ENCODE measurements at places on chromosomes 1 and 21.

DNA sequence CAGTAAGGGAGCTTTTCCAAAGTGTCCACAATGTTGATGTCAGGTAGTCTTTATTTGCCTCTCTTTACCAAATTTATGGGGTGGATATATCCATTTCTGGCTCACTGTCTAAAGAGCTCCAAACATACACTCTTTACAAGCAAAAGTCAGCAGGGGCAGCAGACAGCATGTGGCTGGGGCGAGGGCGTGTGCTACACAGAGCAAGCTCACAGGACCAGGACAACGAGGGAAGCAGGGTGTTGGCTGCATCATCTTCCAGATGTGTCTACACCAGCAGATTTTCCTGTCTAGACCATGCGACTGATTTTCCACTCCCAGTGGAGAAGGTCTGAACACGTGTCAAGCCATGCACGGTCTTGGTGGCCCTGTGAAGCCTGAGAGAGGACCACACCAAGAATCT lies 123.8 kb downstream of the TRABD2B start:
- DNase-seq, result no peak

DNA sequence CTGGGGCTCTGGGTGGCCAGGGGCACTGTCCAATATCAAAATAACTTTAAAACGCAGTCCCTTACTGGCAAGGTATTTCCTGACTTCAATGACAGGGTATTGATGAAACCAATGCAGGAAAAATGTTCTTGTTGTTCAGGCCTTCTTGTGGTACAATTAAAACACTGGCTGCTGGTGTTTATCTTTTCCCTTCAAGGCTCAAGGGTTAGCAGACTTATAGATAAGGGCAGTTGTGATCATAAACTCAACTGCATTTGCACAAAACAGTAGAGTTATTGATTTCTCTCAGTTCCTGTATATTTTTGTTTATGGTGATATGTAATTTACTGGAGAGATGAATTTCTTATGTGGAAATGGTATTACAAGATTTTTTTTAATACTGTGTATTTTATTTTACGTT lies 2.7 kb upstream of the CD84 start:
- DNase-seq, result no peak

DNA sequence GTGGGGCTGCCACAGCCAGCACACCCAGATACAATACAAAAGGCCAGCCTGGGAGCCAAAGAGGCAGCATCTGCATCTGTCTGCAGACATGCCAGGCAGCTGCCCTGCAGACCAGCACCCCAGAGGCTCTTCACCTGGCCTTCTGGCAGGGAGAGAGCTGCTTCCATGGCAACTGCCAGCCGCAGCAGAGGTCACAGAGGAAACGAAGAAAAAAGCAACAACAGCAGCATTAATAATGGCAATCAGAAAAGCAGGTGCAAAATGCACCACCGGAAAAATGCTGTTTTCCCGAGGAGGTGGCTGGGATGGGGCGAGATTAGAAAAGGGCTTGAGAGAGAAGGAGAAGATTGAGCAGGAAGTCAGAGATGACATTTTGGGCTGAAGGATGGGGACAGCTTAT lies 309.5 kb downstream of the PCP4 start:
- no peak for DNase-seq

DNA sequence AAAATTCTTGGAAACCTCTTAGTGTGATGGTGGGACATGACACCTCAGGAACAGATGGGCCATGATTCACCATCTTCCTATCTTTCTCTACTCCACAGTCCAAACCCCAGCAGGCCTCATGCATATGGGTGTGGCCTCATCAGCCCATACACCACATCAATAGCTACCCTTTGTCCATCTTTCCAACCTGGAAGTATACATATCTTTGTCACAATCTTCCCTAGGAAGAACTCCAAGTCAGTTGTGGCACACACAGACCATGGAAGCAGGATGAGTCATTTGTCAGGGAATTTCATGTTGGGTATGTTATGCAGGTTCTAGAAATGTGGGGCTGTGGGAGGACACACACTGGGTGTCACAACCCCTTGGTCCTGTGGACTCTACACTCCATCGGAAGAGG lies 30.5 kb upstream of the CLCA4 start:
- no peak for DNase-seq

GRCh38 chr21:45695086-45695485 lies 51.6 kb downstream of the PCBP3 start:
- no peak for DNase-seq

DNA sequence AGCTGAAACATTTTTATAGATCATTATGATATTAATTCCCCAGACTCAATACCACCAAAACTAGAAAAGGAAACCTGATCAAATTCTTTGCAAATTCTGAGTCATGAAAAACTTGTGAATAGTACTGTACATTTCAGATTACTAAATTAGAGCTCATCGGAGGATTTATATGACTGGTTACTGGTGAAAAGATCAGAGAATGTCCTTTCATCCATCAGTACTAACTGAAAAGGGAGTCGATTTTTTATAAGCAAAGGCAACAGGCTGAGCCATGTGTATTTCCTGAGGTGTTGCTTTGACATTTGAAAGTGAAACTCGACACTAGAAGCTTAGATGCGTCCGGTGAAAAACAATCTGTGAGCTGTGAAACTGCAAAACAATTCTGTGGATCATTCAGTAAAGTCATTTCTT lies 155.7 kb downstream of the TNFSF18 start:
- no peak for DNase-seq

GRCh38 chr1:241401156-241401555 lies 44.2 kb upstream of the RGS7 start:
- no peak for DNase-seq

DNA sequence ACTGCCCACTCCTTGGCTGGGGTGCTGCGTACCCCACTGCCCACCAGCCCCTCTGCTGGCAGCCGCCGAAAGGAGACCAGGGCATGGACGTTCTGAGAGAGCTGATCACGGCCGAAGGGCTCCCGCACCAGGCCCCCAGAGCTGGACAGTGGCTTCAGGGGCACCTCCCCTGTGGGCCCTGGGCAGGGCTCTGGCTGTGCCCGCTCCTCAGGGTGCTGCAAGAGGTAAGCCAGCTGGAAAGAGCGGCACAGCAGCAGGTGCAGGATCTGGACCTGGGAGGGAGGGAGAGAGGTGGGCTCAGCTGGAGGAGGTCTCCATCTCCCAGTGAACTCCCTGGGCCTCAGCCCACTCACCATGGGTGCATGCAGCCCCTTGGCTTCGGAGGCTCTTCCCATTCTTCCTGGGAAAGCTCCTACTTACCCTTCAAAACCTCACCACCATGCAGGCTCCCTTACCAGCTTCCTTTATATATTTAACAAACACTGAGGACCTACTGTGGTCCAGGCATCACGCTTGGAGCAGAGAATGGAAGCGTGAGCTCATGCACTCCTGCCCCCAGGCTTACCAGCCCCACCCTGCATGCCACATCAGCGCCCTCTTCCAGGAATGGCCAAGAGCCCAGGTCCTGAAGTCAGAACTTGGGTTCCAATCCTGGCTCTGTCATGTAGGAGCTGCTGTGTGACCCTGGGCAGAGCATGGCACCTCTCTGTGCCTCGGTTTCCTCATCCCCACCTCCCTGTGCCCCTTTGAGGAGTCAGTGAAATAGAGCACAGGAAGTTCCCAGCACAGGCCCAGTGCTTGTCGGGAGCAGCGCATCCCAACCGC lies 6.8 kb upstream of the KIF17 start:
- DNase-seq, result no peak

- DNase-seq, result no peak
Observed at GRCh38 chr1:248778906-248779305, 23.3 kb upstream of the LYPD8 start.

GRCh38 chr1:69269491-69269890 lies 298.2 kb upstream of the LRRC7 start:
- no peak for DNase-seq

DNA sequence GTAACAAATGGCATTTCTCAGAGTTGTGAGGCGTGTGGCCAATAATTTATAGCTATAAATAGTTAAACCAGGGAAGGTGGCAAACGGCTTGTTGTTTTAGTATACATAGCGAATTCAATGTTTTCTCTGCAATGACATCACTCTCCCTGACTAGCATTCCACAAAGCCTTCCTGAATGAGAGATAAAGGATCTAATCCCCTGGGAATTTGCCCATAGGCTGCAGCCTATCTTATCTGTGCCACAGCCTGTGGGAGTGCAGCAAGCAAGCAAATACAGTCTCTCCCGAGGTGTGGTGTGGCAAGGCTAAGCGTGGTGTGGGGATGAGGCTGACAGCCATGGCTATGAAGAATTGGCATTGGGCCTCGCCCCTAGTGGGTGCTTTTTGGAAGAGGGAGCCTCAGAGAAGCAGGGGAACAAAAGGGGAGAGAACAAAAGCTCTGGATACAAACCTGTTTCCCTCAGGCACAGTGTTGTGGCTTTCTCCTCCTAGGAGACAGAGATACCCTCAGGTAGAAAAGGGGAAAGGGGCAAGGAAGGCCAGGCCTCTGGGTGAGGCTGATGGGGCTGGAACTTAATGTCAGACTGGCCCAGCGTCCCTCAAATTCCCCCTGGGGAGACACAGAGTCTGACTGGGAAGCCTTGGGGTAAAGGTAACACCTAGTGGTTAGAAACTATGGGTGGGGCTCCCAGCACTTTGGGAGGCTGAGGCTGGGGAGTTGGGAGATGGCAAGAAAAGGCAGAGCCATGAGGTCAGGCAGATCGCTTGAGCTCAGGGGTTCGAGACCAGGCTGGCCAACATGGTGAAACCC lies 8.9 kb downstream of the TAGLN2 start:
- DNase-seq, result no peak

GRCh38 chr1:60571811-60572210 lies 498.2 kb upstream of the C1orf87 start:
- no peak for DNase-seq

GRCh38 chr1:12525311-12526181 lies 92.5 kb downstream of the DHRS3 start:
- DNase-seq, result no peak

- DNase-seq, result no peak
Observed at GRCh38 chr1:201348211-201348566, 29.3 kb downstream of the TNNT2 start.

DNA sequence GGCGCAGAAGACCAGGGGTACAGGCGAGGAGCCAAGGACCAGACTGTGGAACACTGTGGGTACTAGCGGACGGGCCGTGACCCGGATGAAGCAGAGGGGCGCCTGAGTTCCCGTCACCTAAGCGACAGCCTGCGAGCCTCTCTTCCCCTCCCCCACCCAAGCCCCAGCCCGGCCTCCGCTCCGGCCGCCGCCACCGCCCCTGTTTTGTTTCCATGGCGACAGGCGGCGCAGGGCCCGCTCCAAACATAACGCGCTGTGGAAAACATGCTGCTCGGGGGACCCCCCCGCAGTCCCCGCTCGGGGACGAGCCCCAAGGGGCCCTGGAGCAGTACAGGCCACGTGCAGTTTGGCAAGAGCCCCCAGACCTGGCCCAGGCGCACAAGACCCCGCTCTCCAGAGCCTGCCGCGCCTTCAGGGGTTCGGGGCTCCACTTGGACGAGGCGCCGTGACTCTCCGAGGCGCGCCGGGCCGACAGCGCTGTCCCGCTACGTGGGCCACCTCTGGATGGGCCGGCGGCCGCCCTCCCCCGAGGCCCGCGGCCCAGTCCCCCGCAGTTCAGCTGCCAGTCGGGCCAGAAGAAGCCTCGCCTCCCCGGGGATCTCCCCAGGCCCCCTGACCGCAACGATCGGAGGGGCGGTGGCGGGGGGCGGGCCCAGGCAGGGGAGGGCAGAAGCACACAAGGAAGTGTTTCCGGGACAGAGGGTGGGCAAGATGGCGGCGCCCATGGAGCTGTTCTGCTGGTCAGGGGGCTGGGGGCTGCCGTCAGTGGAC lies at the start of gene MTX1:
Gene MTX1 (plus strand): TSS at position 155 of the 771 bp plus-strand sequence. CDS start 110 bp downstream, at position 265.
- peak; percentile 73 for DNase-seq

DNA sequence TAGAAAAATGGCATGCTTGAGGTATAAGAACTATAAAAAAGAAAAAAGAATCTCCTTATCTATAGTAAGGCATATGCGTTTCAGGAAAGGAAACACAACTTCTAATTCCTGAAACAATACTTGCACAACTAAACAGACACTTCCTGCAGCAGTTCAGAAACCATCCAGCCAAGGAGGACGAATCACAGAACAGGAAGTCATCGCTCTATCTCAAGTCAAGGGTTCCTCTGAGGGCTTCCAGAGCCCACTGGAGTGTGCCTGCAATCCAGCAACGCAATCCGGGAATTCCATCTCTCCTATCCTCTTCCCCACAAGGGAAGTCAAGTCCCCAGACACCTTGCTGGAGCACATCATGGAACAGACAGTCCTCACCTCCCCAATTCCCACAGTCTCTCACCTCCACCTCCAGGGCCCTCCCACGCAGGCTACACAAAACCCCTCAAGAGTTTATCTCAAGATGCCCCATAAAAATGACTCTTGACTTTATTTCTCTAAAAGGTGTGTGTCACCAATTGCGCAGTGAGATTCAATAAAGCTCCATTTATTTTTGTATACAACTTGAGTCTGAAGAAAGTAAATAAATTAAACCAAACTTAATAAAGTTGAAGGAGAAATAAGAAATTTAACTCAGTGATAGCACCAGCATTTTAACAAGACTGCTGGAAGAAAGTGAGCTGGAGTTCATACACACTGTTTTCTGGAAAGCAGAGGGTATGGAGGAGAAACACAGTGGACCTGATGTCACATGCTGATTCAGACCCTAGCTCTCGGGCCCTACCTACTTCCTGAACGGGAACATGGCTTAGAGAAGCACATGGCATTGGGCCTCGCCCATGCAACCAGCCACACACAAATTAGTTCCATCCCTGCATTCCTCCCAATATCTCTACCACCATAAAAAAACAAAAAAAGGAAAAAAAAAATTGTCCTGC lies 39.9 kb downstream of the SIPA1L2 start:
- no peak for DNase-seq

DNA sequence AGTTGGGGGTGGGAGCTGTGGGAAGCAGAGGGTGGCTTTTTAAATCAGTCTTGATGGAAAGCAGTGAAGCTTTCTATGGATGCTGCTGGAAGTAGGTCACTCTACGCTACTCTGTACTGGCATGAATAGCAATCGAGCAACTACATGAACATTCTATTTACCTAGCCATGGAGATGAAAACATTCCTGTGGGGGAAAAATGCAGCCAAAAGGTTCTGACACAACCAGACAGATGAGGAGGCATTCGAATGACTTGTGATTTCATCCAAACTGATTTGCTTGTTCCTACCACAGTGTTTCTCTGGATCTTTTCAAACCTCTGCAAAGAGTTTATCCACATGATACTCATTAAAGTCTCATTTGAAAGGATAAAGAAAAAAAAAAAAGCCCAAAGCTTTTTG lies 95.0 kb downstream of the ASTN1 start:
- no peak for DNase-seq

DNA sequence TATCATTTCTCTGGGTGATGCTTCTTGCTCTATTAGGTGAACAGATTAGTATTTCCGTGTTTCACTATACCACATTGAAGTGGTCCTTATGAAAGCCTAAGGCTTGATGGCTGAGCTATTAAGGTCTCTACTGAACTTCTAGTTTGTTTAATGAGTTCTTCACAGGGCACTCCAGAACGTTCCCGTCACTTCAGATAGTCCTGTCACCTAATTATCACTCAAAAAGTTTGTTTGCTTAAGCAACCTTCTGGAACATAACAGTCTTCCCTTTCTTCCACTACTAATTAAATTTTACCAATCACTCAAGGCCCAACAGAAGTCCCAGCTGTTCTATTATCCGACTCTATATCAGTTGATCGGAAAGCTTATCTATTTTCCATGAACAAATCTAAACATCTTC lies 104.6 kb upstream of the ZC3H11B start:
- DNase-seq, result no peak
